Neural crest cell (in vitro differentiated cells): ENCODE measurements at places on chromosomes 11 and 22. TPM values are rescaled to one million over a fixed set of nuclear protein-coding genes. Genes with fewer than 3 reads are reported as not detected.

FAM227A gene
- total RNA-seq = 7.3 and 7.8 TPM in 2 replicates

CBX6 gene
- 45.8 and 48.2 TPM in 2 replicates for total RNA-seq

MUC2 gene
- total RNA-seq = not detected in 2 replicates

P2RY6 gene
- total RNA-seq = not detected in 2 replicates

OR8D4 gene
- total RNA-seq = not detected in 2 replicates

C11orf91 gene
- 0.57 and 0.68 TPM in 2 replicates for total RNA-seq

TP53AIP1 gene
- 0.25 TPM in 1 of 2 replicates, not detected in the other for total RNA-seq

PNPLA3 gene
- 28.3 and 31.2 TPM in 2 replicates for total RNA-seq

PPP6R2 gene
- total RNA-seq = 54.8 and 55.9 TPM in 2 replicates

CD3D gene
- total RNA-seq = not detected in 2 replicates

SCARF2 gene
- 23.1 and 23.4 TPM in 2 replicates for total RNA-seq

PATE2 gene
- total RNA-seq = 0.70 TPM in 1 of 2 replicates, not detected in the other

LRRC75B gene
- 15.4 and 16.7 TPM in 2 replicates for total RNA-seq

GAL gene
- total RNA-seq = 1.1 and 1.8 TPM in 2 replicates

SSH3 gene
- total RNA-seq = 3.0 and 3.3 TPM in 2 replicates

OR2D2 gene
- 0.27 and 0.44 TPM in 2 replicates for total RNA-seq

TPBGL gene
- 0.19 and 0.27 TPM in 2 replicates for total RNA-seq

CRYBB2 gene
- total RNA-seq = not detected in 2 replicates

SLC15A3 gene
- 7.4 and 10.4 TPM in 2 replicates for total RNA-seq
